ENCODE measurements at places on chromosomes 5 and 9.

DNA sequence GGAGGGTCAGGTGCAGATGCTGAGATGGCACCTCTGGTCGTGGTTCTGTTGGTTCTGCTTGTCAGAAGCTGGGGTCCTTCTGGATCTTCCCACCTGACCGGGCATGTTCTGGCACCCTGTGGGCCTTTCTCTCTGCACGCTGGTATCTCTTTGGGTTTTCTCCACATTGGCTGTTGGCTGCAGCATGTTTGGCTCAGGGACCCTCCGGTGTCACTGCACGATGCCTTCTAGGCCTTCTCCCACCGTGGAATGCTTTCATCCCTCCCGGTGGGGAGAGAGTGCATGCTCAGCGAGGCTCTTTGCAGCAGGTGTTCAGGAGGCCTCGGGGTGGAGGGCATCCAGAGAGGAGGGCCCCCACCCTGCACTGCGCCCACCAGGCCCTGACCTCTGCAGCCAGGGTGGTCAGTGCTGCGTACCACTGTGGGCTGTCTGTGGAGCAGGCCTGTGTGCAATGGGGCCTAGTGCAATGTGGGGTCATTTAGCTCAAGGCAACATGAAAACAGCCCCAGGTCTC, 119.4 kb downstream of the WNK2 start:
- no peak for DNase-seq

- no peak for DNase-seq
Measured at GRCh38 chr5:943201-943917, 50.7 kb downstream of the TRIP13 start.

- no peak for DNase-seq
Measured at GRCh38 chr9:94859891-94860290, 133.4 kb downstream of the AOPEP start.

- DNase-seq, result no peak
Measured at GRCh38 chr9:89740722-89741121, 135.9 kb downstream of the GADD45G start.

DNA sequence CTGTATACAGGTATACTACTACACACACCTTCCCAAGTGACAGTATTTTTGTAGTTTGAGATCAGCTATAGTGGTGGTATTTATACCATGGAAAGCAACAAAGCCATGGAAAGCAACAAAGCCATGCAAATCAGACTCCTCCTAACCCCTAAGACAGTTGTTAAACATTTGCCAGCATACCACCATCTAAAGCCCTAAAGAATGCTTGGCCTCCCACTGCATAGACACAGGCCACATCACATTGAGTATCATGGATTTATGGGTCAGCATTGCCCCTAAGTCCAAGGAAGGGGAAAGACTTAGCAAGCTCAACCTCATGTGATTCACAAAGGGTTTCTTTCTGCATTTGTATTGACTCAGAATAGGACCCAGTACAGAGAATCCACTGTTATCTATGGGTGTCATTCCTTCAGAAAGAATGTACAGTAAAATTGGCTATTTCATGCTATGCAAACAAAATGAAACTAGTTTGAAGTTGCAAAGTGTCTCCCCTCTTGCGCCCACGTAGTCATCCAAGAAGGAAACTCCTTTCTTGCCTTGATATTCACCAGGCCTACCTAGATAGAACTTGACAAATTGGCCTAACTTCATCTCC, 70.4 kb upstream of the IQGAP2 start:
- DNase-seq, result no peak

DNA sequence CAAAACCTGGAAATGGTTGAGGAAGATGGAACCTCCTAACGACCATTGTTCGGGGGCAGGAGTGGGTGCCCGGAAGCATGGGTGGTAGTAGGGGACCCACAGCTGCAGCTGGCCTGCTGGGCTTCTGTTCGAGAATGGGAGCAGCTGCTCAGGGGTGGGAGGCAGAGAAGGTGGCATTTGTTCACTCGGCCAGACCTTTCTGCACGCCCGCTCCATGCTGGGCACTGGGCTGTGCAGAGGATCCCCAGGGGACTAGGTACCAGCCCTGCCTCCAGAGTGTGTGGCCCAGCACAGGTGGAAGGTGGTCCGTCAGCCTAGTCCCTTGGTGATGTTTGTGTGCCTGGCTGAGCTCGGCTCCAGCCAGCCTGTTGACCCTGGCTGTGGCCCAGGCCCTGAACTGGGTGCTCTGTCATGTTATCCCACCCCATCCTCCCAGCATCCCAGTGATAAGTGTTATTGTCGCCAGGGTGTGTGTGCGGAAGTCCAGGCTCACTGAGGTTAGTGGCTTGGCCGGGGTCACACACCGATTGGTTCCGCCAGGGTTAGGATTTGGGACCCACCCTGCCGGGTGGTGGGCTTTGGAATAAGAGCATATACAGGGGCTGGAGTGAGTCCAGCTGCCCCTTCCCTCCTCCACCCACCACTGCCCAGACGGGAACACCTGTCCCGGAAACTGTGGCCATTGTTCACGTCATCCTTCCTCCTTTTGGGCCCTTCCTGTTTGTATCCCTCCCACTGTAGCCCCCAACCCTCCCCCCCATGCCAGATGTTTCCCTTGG, 4.8 kb downstream of the N4BP3 start:
- DNase-seq, result no peak

DNA sequence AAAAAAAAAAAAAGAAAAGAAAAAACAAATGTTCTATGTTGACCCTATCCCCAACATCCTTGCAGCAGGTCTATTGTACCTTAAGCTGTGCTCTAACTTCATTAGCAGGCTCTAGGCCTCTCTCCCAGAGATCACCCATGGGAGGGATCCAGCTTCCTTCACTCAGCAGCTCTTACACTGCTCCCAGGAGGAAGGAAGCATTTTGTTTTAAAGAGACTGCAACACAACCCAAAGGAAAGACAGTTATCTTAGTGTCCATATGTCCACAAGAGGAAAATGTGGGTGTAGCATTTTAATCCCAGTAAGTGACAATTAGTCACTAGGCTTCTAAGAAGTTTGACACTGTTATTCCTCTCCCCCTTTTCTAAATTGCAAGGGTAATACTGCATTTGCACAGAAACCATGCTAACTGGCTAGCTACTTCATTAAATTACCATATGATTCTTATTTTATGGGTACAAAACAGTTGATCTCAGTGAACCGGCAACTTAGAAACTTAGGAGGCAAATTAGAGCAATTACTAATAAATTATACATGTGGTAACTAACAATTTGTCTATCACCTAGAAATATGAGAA, 58.8 kb downstream of the MARCHF3 start:
- no peak for DNase-seq

GRCh38 chr9:135990468-135991429, 29.6 kb upstream of the UBAC1 start:
- no peak for DNase-seq

All from stimulated activated CD8-positive, alpha-beta memory T cell treated with anti-CD3 and anti-CD28 coated beads, Interleukin-7, amount 100 ng/mL, for 1 hour (primary cell).